ENCODE measurements at places on chromosomes 6 and 20.

- DNase-seq = no peak
Measured at GRCh38 chr20:62044631-62045030, 21.1 kb downstream of the TAF4 start.

DNA sequence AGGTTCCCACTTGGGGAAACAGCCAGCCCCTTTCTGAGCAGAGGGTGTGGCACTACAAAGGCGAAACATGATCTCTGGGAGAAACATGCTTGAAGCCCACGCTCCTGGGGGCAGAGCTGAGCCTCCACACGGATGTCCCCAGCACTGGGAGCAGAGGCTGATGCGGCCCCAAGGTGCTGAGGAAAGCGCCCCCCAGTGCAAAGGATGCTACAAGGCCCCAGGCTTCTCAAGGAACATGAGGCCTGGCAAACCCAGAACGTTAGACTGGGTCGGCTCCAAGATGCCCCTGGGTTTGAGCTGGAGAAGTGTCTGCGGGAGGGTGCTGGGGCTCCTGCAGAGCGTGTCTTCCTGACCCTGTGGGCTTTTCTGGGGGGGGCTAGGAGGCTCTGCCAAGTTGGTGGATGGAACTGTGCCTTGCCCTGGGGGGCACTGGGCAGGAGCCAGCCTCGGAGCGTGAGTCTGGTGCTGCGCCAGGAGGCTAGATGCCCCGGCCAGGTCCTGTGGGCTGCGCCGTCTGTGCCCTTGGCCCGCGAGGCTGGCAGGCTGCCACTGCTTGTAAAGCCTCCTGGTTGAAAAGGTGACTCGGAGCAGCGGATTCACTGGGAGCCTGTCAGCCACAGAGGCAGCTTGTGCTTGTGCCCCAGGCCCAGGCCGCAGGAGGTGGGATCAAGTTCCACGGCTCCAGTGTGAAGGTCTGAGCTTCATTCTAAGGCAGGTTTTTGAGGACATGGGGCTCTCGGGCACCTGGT is 8.1 kb downstream of the SYNJ2 start:
- DNase-seq = no peak

GRCh38 chr20:37333848-37334318 is 12.1 kb upstream of the SRC start:
- DNase-seq = no peak

GRCh38 chr20:63972312-63973159 is 2.8 kb upstream of the ZNF512B start:
- no peak for DNase-seq
